Osteocyte (in vitro differentiated cells): ENCODE measurements at places on chromosomes 2 and 18.

DNA sequence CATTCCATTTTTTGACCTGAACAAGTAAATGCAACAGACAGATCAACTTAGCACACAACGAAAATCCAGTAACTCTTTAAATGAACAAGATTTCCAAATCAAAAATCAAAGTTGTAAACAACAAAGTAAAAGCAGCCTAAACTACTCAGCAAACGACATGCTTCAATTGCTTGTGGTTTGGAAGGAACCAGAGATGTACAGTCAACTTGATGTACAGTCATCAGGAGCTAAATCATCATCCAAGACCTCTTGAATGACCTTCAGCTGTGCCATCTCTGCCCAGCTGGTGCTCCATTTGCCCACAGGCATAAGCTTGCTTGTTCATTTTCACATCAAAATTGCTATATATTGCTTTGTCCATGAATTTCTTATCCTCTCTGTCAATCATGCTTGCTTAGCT is 109.8 kb downstream of the UPP2 start:
- no peak for DNase-seq

GRCh38 chr2:234187646-234188174 is 137.2 kb downstream of the SPP2 start:
- no peak for DNase-seq

DNA sequence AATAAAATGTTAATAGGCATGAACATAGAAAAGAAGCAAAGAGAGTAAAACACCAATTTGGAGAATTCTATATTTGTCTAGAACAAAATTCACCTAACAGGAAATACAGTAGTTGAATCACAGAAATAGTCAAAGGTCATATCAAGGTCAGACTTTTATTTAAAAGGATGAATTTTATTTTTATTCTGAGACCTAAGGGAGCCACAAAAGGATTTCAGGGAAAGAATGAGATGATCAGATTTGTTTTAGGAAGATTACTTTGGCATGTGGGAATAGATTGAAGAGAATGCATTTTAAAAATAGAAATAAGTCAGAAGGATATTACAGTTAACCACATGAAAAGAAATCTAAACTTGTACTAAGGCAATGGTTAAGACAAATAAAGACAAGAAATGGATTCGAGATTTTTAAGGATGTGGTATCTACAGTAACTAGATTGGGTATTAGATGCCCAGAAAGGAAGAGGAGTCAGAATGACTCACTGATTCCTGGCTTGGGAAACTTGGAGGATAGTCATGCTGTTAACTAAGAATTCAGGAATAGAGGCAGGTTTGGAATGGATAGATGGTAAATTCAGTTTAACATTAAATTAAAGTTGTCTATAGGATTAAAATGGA is 56.0 kb downstream of the METTL4 start:
- DNase-seq: no peak

DNA sequence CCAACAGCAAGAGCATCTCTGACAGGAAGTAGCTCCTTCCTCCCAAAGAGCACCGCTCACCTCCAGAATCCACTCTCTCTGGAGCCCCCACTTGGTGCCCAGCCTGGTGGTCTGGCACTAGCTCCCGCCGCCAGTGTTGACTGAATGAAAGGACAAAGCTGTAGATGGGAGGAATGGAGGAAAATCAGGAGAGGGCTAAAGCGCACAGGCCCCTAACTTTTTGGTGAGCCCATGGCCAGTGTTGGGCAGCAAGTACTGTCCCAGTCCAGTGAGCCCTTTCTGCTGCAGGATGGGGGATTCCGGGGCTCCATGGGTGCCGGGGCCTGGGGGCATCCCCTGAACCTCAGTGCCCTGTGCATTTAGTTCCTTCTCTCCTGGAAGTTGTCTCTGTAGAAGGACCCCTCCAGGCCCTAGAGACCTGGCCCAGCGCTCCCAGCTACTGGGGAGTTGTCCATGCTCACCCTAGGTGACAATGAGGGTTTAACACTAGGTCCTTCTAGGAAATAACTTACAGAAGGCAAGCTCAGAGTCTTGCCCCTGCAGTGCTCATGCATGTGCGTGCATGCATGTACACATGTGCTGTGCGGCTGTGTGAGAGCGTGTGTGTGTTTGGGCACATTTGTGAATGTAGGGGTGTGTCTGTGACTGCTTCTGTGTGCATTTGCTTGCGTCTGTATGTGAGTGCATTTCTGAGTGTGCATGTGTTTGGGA is 33.6 kb downstream of the GLI2 start:
- no peak for DNase-seq

- no peak for DNase-seq
These were observed 181.3 kb downstream of the ALPK2 start for GRCh38 chr18:58447402-58448095.

DNA sequence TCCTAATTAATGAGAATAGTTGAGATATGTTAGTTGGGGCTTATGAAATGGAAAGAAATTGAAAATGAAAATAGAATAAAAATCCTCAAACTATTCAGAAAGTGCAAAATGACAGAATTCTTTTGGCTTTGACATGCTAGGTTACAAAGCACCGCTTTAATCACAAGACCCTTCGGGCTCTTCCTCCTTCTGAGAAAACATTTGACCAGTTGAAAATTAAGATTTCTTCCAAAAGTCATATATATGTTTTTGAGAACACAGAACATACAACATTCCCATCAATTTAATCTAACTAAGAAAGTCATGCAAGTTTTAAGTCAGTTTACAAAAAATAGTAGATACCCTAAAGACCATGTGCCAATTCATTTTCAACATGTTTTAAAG is 2.2 kb upstream of the SLC40A1 start:
- no peak for DNase-seq

GRCh38 chr2:64501946-64502345 is 22.2 kb upstream of the AFTPH start:
- no peak for DNase-seq

- peak; percentile 76 for DNase-seq
These were observed 83.1 kb downstream of the EDAR start for GRCh38 chr2:108905906-108906305.

DNA sequence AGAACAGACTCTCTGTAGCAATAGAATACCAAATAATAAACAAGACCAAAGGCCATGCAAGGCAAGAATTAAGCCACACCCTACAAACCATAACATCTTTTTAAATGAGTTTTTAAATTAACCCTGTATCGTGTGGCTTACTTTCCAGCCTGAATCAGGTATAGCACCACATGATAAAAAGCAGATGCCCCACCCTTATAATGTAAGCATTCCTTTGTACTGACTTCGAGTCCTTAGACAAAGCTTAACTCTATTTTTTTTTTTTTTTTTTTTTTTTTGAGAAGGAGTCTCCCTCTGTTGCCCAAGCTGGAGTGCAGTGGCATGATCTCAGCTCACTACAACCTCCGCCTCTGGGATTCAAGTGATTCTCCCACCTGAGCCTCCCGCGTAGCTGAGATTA is 1.7 kb upstream of the C2orf42 start:
- no peak for DNase-seq

DNA sequence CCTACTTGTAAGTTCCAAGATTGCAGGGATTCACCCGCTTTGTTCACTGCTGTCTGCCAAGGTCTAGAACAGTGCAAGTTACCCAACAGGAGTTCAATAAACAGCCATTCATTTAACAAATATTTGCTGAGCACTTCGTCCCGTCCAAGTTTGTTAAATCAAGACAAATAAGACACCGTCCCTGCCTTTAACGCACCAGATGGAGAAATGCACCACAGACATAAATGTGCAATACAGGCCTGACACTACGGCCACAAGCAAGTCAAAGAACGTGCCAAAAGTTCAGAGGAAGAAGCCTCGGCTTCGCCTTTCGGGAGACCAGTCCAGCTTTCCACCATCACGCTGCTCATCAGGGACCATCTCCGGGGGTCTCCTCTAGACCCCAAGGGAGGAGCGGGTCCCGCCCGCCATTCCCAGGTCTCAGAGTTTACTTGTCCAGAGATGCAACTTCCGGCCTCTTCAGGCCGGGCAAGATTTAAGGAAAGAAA is 429 bp downstream of the C2orf76 start:
- DNase-seq: no peak

DNA sequence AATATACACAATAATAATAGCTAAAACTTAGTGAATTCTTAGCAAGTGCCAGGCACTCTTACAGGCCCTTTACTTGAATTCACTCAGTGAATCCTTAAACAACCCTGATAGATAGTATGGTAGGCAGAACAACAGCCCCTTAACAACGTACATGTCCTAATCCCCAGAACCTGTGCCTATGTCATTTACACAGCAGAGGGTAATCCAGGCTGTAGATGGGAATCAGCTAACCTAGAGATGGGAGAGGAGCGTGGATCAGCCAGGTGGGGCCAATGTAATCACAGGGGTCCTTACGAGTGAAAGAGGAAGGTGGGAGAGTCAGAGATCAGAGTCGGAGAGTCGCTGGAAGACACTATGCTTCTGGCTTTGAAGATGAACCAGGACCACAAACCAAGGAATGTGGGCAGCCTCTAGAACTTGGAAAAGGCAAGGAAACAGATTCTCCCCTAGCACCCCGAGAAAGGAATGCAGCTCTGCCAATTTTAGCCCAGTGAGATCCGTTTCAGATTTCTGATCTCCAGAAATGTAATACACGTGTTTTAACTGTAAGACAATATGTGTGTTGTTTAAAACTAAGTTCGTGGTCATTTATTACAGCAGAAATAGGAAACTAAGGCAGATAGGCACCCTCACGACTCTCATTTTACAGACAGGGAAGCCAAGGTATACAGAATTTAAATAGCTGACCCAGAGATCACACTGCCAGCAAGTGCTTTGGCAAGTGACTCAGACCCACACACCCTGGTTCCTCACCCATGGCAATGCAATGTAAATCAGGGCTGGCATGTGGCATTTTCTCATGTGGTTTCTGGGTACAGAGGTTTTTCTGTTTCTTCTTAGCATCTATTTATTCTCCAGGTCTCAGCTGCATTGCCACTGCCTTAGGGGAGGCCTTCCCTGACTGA is 68.9 kb downstream of the DOCK10 start:
- no peak for DNase-seq

DNA sequence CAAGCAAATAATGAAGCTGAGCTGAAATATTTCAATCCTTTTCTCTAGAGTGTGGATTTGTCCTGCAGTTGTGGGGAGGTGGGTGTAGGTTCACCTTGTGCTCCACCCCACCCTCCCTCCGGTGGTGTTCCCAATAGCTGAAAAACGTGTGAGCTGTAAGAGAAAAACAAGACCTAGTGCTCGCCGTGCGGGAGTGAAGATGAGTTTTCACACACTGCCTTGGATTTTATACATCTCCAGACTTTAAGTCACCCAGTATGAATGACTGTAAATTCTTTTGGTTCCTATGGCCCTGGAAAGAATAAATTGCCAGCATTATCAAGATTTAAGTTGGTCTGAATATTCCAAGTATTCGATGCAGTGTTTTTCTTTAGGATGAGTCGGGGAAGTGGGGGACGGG is 1.9 kb upstream of the SOX11 start:
- DNase-seq: no peak

DNA sequence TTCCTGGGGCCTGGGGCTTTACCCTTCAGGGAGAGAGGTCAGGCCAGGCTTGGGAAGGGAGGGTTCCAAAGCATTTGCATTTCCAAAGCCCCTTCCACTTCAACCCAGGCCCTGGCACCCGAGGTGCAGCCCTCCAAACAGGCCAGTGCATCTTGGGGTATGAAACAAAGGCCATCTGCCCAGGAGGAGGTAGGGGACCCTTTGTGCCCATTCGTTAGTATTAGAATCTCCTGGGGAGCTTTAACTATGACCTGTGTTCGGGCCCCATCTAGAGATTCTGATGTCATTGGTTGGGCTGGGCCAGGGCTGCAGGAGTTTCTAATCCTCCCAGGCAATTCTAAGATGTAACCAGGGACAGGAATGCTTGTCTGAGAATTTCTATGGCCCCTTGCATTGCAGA is 73.6 kb downstream of the CIB4 start:
- DNase-seq: peak; percentile 48

DNA sequence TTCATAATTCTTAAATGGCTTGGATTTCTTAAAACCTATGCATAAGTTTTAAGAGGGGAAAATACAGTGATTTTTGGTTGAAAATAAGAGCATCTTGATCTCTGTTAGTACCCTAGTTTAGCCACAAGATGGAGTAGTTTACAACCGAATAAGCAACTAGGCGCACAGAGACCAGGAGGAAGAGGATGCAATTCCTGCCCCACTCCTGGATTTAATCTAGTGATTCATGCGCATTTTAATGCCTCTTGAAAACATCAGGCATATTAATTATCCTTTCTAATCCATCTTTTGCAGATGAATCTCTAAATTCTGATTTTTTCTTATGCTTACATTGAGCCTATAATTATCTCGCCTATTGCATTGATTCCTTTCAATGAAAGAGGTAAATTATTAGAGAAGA is 76.7 kb downstream of the MRPS9 start:
- DNase-seq: no peak

DNA sequence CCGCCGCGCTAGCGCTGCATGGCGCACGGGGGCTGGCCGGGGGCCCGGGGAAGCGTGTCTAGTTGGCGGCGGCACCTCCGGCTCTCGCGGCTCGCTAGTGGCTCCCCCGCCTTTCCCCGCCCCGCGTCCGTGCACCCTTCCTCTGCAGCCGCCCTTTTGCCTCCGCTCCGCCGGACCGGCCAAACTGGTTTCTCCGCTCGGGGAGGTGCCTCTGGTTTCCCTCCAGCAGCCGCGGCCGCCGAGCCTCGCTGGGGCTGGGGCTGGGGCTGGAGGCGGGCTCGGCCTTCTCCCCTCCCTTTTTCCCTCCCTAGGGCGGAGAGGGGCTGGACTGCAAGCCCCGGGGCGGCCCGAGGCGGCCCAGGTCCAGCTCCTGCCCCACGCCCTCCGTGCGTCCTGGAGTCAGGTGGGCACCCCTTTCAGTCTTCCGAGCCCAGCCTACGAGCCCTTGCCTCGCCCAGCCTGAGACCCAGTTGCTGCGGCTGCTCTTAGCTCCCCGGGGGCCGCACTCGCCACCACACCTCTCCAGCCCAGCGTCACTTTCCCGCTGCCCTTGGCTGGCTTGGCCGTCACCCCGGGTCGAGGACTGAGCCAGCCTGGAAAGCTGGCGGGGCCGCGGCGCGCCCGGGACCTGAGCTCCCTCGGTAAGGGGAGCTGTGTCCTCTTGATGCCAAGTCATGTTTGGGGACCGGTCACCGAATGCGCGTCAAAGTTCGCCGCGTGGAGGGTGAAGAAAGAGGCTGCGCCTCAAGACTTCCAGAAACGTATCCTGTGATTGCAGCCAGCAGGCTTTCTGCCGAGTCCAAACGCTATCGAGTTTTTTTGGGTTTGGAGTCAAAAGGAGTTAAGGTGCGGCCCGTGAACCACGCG is at the start of gene ATP8B1:
ATP8B1 (minus strand) TSS at position 213 of the 867 bp plus-strand sequence. CDS start 71,508 bp downstream, outside the sequence.
- DNase-seq: peak; percentile 89

GRCh38 chr2:86396291-86396785 is 44.8 kb upstream of the KDM3A start:
- DNase-seq: no peak

- no peak for DNase-seq
These were observed 1.5 kb upstream of the RESP18 start for GRCh38 chr2:219334076-219334475.

- DNase-seq: no peak
These were observed 29.8 kb downstream of the TSPYL6 start for GRCh38 chr2:54226260-54226659.

- DNase-seq: no peak
These were observed 99.7 kb downstream of the ICA1L start for GRCh38 chr2:202771741-202772460.
